Posterior vena cava (tissue), 2 donors: ENCODE measurements at places on chromosomes 2 and 18. TPM values are rescaled to one million over a fixed set of nuclear protein-coding genes. Genes with fewer than 3 reads are reported as not detected.

DNA sequence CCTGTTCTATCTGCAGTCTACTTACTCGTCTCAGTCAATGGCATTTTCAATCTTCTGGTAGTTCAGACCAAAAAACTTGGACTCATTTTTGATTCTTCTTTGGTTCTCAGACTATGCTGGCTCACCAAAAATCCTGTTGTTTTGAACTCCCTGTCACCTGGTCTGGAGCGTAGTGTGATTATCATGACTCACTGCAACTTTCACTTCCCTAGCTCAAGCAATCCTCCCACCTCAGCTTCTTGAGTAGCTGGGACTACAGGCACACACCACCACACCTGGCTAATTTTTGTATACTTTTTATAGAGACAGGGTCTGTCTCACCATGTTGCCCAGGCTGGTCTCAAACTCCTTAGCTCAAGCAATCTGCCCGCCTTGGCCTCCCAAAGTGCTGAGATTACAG lies 163.3 kb upstream of the CDH7 start:
- DNase-seq = no peak

DNA sequence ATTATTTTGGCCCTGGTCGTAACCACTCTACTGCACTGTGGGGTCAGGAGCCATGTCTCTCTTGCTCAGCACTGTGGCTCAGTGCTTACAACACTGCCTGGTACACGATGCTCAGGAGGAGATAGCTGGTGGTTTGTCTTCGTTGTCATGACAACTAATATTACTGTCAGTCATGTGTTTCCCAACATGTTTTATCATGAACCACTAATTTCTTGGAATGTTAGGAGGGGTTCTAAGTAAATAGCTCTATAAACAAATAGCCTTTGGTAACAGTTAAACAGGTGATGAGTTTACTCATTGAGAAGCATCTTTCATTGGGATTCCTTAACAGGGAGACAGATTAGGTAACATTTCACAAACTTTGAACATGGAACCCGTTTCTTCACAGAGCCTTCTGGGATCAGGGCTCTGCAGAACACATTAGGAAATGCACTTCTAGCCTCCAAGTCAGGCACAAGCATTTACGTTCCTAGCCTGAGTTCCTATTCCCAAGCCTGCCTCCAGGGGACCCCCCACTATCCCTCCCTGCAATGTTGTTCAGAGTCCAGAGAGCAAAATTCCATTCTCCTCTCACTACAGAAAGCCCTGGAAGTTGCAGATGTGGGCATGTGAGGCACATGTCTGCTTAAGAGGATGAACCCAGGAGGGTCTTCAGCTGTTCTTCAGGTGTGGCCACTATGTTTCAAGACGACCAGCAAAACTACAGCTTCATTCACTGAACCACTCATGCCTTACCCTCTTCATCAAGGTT lies 6.4 kb upstream of the RBM44 start:
- no peak for DNase-seq

- DNase-seq = no peak
Observed at GRCh38 chr2:222747526-222748160, 76.2 kb downstream of the MOGAT1 start.

- DNase-seq = no peak
Observed at GRCh38 chr2:165535471-165535870, 66.0 kb downstream of the CSRNP3 start.

DNA sequence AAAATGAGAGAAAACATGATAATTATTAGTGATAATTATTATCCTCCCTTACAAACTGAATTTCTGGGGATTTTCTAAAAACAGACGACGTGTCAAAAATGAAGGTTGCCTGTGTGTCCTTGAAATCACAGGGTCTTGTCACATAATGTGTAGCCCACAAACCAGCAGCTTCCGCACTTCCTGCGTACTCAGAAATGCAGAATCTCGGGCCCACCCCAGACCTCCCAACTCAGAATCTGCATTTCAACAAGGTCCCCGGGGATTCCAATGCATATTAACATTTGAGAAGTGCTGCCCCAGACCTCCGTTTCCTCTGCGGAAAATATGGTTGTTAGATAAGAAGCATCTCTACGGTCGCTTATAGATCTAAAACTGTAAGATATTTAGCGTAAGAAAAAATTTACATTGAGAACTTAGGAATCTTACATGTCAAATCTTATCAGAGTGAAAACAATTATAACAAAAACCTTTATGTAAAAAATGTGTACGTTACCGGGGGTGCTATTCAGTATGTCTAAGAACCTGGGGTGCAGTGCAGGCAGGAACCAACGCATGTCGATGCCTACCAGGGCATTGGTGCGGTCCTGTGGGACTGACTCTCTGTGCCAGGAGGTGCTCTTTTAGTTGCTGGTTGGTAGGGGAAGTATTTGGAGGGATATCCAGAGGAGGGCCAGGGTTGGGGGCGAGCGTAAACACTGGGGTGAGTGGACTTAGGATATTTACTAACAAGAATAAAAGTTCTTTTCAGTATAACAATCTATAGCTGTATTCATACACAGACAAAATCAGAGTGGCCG lies 15.2 kb downstream of the CDKL4 start:
- peak; percentile 66 for DNase-seq

- no peak for DNase-seq
Observed at GRCh38 chr2:202408546-202409140, 32.5 kb downstream of the BMPR2 start.

The GPR55 gene
- 0.19 TPM for total RNA-seq

The CRYGC gene
- not detected for total RNA-seq

The RND3 gene
- total RNA-seq = 100 TPM

GRCh38 chr18:3616142-3616541 lies 166.2 kb downstream of the TGIF1 start:
- no peak for DNase-seq

The TLX2 gene
- total RNA-seq = not detected

DNA sequence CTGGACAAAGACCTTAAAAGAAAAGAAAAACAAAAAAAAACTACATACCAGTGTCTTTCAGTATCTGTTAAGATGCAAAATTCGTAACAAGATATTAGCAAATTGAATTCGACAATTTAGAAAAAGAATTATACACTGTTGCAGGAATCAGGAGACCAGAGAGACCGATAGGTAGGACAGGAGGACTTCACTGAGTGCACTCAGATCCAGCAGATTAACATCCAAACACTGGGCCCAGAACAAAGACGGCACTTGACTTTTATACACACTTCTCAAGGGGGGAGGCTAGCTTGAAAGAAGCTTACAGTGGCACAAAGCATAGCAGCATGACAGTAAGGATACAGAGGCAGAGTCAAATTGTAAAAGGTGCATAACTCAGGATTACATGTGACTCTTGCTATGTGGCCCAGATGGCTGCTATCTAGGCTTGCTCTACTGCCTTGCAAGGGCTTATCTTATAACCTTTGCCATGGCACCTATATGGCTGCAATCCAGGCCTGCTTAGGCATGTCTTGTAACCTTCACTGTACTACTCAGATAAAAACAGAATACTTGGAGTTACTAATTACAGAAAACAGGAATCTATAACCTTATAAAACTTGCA lies 507.3 kb upstream of the LRRTM4 start:
- no peak for DNase-seq

- DNase-seq = no peak
Observed at GRCh38 chr18:80126797-80127196, 17.7 kb downstream of the ADNP2 start.

GRCh38 chr2:181643151-181643550 lies 13.8 kb downstream of the CERKL start:
- no peak for DNase-seq

GRCh38 chr2:236166796-236167296 lies 1.3 kb downstream of the GBX2 start:
- no peak for DNase-seq

The CLIP4 gene
- 37.9 TPM for total RNA-seq

GRCh38 chr18:22103647-22104031 lies 65.8 kb upstream of the GATA6 start:
- no peak for DNase-seq

The PSMA8 gene
- total RNA-seq = not detected

DNA sequence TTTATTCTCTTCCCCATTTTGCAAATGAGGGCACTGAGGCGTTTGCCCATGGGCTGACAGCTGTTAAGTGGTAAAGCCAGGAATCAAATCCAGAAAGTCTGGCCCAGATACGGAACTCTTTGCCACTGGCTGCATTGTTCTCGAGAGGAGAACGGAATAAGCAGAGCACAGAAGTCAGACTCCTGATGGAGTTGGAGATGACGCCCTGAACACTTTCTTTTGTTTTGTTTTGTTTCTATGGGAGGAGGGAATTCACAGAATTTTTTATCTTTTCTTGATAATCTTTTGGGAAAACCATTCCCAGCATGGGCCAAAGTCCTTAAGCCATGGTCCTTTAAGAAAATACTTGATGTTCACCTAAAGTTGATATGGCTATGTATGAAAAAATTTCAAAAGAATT lies 322.2 kb downstream of the RDH14 start:
- no peak for DNase-seq

The MC5R gene
- not detected for total RNA-seq

DNA sequence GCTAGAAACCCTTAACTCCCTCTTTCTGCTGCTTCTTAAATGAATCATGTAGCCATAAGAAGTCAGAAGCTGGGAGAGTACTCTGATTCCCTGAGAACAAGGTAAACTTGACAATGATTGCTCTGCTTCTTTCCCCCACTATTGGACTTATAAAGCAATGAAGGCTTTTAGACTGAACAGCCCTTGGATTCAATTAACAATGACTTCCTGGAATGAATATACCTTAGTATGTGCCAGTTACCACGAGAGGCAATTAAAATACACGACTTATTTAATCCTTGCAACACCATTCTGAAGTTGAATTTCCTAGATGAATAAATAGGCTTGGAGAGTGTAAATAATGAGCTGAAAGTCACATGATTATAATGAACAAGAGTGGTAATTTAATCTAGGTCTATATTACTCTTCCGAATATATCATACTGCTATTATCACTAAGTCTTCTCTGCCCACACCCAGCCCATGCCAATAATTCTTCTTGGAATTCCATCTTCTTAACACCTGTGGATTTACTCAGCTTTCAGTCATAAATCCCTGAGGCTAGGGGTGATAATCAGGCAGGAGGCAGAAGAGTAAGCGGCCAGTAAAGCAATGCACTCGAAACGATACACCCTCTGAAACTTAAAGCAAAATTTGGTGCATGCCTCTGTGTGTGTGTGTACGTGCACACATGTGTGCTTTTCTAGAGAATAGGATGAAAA lies 170.2 kb downstream of the ATAD2B start:
- DNase-seq = no peak

The MYO7B gene
- 0.79 TPM for total RNA-seq

- no peak for DNase-seq
Observed at GRCh38 chr18:28905509-28905908, 728.6 kb upstream of the CDH2 start.

The UGT1A10 gene
- total RNA-seq = not detected

DNA sequence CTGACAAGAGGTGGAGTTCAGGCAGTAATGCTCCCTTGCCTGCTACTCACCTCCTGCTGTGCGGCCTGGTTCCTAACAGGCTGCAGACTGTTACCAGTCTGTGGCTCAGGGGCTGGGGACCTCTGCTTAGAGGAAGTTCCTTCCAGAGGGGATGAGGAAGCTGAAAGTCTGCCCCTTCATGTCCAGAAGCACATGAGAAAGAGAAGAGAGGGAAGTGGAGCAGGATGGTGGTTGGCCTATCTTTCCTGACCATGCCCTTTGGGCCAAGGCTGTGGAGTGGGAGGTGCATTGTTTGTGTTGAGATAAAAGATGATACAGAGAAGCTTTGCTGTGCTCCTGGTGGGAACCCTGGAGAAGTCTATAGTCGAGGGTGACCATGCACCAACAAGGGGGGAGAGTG lies 112.5 kb downstream of the LPIN1 start:
- DNase-seq = no peak

GRCh38 chr2:12243381-12243780 lies 473.4 kb upstream of the TRIB2 start:
- no peak for DNase-seq

DNA sequence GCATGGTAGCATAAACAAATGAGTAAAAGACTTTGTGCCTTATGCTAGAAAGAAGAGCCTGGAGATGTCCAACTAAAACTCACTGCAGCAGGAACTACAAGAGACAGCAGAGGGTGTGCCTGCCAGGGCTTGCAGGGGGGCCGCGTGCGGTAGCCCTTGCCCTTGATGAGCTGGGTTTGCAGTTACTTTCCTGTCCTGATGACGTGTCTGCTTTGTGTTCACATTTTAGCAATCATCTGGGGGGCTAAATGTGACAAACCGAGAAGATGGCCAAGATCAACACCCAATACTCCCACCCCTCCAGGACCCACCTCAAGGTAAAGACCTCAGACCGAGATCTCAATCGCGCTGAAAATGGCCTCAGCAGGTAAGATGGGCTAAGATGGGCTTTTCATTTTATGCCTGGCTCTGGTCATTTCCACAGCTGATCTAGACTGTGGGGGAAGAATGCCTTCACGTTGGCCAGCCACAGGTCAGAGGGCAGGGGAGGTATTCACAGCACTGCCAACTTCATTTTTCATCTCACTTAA lies 23.5 kb downstream of the CNGA3 start:
- DNase-seq = peak; percentile 37

The COL4A3 gene
- total RNA-seq = 0.42 TPM

- DNase-seq = no peak
Observed at GRCh38 chr2:206480161-206480560, 36.8 kb downstream of the ADAM23 start.

The ICOS gene
- total RNA-seq = 0.14 TPM

DNA sequence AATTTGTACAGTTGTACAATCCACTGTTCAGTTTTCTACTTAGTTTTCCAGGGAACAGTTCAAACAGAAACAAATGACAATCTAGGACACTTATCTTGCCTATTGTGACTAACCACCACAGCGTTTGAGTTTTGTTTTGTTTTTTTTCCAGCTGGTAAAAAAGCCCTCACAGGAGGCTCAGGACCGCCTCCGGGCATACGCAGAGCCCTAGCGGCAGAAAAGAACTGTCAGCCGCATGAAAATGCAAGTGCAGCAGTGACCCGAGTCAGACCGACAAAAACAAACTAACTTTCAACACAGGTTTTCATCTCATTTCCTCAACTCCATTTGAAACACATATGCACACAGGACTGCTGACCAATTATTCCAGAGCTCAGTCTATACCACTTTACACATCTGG lies 68.6 kb downstream of the STEAP3 start:
- DNase-seq = no peak

- no peak for DNase-seq
Observed at GRCh38 chr2:209208211-209208610, 215.6 kb upstream of the MAP2 start.

The GAL3ST2 gene
- not detected for total RNA-seq

DNA sequence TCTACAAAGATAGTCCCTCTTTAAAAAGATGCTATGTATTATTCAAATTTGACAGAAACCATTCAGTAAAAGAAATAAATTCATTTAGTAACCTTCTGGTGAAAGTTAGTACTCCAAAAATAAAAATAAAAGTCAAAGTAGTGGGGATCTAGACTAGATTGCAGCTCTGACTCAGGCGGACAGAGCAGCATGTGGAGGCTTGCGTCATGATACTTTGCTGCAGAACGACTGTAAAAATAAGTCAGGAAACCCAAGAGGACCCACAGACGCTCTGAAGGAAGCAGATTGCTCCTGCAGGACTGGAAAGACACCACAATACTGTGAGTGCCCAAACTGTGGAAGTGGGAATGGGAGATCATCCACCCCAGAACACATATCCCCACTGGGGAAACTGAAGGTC lies 301.9 kb downstream of the RIT2 start:
- DNase-seq = no peak
